ENCODE measurements at places on chromosomes 4 and X.
A peak's percentile ranks its signal among the peaks of the same experiment; 100 is the strongest.

- DNase-seq: no peak
Measured at GRCh38 chr4:40829586-40829985, 79.8 kb downstream of the NSUN7 start.

DNA sequence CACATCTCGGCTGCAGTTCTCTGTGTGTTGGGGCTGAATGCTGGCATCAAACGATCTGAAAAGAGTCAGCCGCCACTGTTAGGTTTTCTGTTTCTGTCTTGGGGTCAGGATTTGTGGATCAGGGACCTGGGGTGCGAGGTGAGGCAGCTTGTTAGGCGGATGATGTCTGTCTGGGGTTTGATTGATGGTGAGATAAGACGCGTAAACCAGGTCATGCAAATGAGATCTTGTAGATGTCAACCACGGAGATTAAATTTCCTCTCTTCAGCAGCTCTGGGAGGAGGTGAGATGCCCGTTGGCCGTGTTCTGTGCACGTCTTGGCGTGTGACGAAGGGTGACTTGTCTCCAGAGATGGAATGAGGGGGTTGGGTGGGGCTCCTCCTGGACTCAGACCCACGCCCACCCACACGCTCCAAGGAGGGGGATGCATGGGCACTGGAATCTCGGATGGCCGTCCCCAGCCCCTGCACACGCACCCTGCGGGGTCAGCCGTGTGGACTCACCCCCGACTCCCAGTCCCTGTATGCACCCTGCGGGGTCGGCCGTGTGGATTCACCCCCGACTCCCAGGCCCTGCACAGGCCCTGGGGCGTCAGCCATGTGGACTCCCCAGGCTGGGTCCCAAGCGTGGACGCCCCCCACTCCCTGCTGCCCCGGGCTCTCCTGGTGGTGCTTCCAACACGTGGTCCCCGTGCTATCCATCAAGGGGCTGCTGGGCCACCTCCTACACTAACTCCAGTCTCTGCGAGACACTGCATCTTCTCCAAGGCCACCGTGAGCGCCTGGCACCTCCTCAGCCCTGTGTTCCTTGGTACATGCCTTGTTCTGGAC, 16.0 kb upstream of the UVSSA start:
- no peak for DNase-seq

- no peak for DNase-seq
Measured at GRCh38 chr4:82818664-82819662, 20.4 kb upstream of the SCD5 start.

- no peak for DNase-seq
Measured at GRCh38 chr4:173214231-173214630, 45.6 kb downstream of the GALNT7 start.

DNA sequence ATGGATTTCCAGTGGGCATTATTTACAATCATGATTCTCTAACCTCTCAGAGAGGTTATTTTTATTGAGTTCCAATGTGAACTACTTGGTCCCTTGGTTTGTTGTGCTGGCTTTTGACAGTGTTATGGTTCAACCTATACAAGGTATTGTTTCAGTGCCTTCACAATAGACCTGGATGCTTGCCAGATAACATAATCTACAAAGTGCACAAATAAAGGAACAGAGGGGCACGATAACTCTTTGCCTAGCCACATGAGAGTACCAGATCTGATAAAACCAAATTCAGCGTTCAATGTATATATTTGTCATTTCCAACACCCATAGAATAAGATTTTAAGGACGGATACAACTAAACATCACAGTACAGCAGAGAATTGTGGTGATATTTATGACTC, 120.8 kb downstream of the RASL11B start:
- no peak for DNase-seq

GRCh38 chr4:2596611-2597010, 60.2 kb downstream of the FAM193A start:
- DNase-seq: no peak

DNA sequence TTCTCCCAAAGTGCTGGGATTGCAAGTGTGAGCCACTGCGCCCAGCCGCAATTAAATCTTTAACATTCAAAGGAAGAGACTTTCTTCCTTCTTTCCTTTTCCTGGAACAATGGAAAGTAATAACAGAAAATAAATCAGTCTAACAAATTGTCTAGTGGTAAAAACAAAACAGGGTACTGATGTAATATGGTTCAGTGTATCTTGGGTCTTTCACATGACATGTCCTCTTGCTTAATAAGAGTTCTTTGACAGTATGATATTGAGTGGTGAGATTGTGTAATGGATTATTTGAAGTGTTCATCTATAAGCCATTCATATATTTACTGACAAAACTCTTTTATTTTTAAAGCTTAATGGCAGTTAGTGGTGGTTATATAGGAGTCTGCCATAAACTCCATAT, 256.6 kb downstream of the SPRY1 start:
- DNase-seq: peak; percentile 12

DNA sequence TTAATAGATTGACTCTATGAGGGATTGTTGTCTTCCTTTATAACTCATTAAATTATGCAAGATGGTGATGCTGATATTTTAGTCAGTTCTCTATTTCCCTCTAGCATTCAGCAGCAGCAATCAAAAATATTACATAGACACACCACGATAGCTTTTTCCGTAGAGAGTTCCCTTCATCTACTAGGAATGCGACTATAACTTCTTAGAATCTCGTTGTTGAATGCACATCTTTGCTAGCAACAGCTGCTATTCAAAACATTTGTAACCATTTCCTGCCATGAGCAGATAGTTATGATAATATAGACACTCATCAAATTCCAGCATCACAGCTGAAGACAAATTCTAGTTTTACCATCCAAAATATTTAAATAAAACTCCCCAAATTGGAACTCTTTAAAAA, 147.4 kb upstream of the FGF13 start:
- DNase-seq: peak; percentile 32

- no peak for DNase-seq
Measured at GRCh38 chrX:48028091-48028490, 21.3 kb downstream of the SPACA5 start.

GRCh38 chrX:4322916-4323315, 609.5 kb upstream of the PRKX start:
- no peak for DNase-seq

GRCh38 chr4:72302981-72303704, 265.9 kb downstream of the ADAMTS3 start:
- DNase-seq: peak; percentile 62

DNA sequence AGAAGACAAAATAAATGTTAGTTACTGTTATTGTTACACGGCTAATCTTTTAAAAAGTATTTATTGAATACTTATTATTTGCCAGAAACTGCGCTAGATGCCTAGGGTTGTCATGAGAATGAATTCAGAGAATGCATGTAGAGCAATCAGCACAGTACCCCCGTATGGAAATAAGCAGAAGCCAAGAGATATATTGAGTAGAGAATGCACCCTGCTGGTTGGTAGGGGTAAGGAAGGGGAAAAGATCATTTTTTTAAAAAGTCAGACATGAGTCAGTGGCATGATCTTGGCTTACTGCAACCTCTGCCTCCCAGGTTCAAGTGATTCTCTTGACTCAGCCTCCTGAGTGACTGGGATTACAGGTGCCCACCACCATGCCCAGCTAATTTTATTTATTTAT, 13.1 kb upstream of the DRP2 start:
- peak; percentile 55 for DNase-seq

DNA sequence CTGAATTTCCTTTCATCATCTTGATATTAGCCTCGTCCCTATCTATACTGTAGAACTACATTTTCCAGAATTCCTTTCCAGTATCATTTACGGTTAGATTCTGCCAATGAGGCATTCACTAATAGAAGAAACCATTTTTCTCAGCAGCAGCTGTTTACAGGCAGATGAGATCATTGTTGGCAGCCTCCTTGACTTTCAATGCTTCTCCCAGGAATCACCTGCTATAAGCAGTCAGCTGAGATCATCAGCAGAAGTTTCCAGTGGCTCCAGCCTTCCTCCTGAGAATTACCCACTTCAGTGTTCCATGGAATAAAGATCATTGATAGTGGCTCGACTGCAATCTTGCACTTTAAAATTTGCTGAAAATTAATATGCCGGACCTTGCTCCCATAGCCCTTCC, 157.3 kb upstream of the TET2 start:
- DNase-seq: peak; percentile 6

GRCh38 chrX:51420610-51421009, 75.8 kb downstream of the NUDT11 start:
- DNase-seq: peak; percentile 61

GRCh38 chrX:42955349-42955748, 177.4 kb upstream of the PPP1R2C start:
- DNase-seq: no peak
